ENCODE measurements at places on chromosomes 7 and 10.

- no peak for DNase-seq
These were observed 6.2 kb downstream of the TNRC18 start for GRCh38 chr7:5417106-5418071.

- DNase-seq, result no peak
These were observed 93.5 kb upstream of the LYZL2 start for GRCh38 chr10:30722956-30723620.

DNA sequence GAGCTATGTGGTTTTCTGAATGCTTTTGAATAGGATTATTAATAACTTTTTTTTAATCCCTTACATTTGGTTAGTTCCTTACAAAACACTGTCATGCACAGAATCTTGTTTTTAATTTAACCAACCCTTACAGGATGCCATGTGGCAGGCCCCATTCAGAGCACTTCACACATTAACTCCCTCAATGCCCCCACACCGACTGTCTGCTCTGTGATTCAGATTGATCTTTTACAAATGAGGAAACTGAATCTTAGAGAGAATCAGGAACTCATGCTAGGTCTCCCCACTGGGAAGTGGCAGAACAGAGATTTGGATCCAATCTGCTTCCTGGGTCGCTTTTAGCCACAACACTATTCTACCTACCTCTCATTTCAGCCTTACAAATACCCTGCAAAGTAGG lies 195.8 kb upstream of the NPVF start:
- no peak for DNase-seq

GRCh38 chr7:1521456-1521855 lies 9.0 kb upstream of the MAFK start:
- no peak for DNase-seq

GRCh38 chr7:74617180-74617744 lies 40.3 kb upstream of the GTF2I start:
- DNase-seq, result no peak

DNA sequence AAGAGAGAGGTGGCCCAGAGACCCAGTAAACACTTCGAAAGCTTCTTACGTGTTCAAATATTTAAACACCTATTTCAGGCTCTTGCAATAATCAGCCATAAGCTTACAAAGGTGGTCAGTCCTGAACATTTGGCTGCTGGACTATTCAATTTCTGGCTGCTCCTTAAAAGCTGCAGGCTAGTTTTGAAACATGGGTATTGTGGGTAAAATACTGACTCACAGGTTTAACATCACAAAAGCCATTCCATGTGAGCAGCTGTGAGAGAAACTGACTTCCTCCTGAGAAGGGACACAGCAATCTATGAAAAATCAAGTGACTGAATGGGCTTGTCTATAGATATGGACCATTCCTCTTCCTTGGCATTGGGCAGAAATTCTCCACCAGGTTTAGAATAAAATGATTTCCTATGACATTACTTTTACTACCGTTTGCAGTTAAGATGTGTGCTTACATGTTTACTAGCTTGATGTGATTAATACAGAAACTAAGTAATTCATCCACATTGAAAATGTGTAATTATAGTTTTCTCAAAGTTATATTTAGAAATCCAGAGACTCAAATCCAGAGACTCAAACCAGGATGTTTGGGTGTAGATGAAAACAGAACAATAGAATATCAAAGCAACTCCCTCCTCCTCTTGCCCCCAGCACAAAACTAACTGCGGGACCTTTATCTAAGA lies 252.3 kb downstream of the GATA3 start:
- DNase-seq, result no peak
